BE2C (cell line): ENCODE measurements at places on chromosomes 16 and 17.
A peak's percentile ranks its signal among the peaks of the same experiment; 100 is the strongest.

GRCh38 chr17:28466001-28466400 lies 7.4 kb upstream of the SLC13A2 start:
- DNase-seq: no peak

DNA sequence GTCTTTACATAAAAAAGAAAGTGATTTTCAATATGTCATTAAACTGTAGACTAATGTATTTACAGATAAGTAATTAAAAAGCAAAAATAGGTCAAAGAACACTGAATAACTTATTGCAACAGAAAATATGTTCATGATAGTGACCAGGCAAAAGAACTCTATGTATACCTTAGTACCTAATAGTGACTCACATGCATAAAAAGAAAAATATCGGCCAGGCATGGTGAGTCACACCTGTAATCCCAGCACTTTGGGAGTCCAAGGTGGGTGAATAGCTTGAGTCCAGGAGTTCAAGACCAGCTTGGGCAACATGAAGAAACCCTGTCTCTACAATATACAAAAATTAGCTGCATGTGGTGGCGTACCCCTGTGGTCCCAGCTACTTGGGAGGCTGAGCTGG lies 33.0 kb upstream of the TOM1L1 start:
- DNase-seq: no peak

DNA sequence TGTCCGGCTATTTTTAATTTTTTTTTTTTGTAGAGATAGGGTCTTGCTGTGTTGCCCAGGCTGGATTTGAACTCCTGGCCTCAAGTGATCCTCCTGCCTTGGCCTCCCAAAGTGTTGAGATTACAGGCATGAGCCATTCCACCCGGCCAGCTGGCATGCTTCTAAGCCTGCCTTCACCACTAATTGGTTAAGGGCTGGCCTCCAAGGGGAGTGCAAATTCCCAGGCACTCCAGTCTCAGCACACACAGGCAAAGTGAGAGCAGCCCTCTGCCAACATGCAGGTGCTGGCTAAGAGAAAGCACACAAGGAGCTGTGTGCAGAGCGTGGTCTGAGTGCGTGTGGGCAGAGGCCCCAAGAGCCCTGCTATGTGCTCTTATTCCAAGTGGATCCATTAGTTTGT lies 149.8 kb upstream of the HS3ST2 start:
- no peak for DNase-seq

- DNase-seq: peak; percentile 96
These were observed 20.1 kb upstream of the KRT19 start for GRCh38 chr17:41547921-41548843.

DNA sequence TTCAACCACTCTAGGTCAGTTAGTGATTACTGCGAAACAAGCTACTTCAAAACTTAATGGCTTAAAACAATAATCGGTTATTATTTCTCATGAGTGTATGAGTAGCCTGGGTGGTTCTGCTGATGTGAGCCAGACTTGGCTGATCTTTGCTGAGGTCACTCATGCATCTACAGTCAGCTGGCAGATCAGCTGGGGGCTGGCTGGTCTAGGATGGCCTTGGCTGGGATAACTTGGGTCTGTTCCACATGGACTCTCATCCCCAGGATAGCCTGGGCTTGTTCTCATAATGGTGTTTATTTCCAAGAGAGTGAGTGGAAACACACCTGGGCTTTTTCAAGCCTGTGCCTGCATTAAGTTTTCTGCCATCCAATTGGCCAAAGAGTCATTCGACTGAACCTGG lies 13.0 kb downstream of the CCDC182 start:
- DNase-seq: no peak

- DNase-seq: peak; percentile 40
These were observed 16.8 kb upstream of the TRPV2 start for GRCh38 chr17:16398270-16399267.

DNA sequence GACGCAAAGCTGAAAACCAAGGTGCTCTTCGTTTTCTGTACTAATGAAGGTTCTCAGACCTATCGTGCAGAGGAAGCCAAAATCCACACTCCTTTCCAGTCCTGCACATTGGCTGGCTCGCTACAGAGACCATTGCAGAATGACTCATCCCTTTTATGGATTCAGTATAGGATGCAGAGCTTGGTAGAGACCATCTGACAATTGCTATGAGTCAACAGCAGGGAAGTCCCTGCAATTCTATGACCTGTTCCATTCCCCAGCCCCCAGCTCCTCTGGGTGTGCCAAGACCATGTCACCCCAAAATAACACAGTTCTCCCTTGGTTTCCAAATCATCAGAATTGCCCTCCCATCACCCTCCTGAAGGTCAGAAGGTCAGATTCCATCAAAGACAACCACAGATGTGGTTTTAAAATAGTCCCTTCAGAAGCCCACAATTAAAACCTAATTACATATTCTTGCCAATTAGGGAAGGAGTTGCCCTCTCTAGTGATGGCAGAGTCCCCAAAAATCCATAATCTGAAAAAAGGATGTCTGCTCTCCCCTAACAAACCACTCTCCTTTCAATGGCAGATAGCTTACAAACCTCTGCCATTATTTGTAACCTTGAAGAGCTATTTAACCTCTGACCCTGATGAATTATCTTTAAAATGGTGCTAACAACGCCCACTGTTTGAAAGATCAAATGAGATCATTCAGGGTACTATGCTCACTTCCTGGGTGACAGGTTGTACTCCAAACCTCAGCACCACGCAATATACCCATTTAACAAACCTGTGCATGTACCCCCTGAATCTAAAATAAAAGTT lies 108.2 kb upstream of the RBBP6 start:
- DNase-seq: no peak

GRCh38 chr17:16374146-16374938 lies 6.5 kb upstream of the UBB start:
- DNase-seq: no peak

DNA sequence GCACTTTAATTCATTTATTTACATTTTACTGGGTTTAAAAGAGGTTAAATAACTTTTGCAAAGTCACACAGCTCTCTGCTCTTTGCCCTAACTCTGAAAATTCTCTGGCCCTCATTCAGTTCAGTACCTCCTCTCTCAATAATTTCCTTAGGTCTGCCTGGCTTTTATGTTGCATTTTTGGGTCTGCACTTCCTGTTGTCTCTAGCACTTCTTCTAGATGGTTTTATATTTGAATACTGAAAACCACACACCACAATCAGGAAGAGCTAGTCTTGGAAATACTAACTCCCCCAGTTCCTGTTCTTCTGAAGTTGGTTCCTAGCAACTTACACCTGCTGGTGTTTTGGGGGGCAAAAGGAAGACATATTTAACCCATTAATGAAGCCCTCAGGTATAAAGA lies 577.9 kb downstream of the HS3ST4 start:
- DNase-seq: no peak

GRCh38 chr17:62919388-62919787 lies 46.6 kb upstream of the TANC2 start:
- DNase-seq: no peak

GRCh38 chr16:23508589-23509440 lies 1.5 kb downstream of the GGA2 start:
- DNase-seq: no peak

DNA sequence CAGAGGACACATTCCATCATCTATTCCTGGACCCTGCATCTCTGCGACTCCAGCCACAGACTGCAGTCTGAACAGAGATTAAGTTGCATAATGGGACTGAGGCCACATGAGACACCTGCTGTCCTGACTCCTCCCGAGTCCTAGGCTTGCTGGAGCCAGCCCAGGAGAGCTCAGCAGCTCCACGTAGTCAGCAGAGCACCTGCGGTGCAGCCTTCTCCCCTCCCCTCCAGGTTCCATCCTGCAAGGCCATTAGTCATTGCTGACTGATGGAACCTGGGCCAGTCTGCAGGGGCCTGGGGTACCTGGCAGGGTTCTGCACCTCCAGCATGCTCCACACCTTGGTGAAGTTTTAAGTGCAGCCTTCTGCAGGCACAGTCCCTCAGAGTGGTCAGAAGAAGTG lies 76.7 kb downstream of the PLD6 start:
- DNase-seq: no peak

GRCh38 chr16:66264311-66265047 lies 102.0 kb upstream of the CDH5 start:
- DNase-seq: no peak

GRCh38 chr16:9003322-9003721 lies 39.6 kb upstream of the USP7 start:
- DNase-seq: no peak

DNA sequence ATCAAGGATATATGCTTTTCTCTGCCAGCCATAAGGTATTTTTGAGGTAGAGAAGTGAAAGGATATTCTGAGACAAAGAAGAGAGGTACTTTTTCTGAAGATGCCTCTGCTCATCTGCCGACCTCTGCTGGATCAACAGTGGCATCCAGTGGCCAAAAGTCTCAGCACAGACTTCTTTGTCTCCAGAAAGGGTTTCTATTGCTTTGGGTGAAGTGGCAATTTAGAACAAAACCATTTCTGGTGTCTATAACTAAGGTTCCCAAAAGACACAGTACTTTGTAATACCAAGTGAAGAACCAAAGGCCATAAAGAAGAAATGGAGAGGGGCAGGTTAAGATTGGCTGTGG lies 155.2 kb upstream of the C17orf78 start:
- DNase-seq: peak; percentile 54

GRCh38 chr16:27189335-27189972 lies 13.9 kb upstream of the KDM8 start:
- no peak for DNase-seq

GRCh38 chr16:14284930-14285512 lies 213.9 kb downstream of the MRTFB start:
- DNase-seq: peak; percentile 67

DNA sequence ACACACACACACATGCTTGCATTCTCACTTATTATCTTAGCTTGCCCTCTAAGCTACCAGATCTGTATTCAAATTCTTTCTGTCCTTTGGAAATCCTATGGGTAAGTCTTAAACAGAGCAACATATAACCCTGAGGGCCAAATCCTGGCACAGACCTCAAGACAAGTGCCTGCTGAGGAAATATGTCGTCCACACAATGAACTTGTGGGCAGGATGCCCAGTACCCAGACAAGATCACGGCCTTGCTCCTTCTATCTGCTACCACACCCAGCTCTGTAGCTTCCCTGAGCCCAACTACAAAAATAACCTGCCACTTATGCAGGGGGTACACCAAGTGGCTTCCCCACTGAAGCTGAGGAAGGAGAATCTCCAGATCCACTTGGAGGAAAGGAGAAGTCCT lies 37.3 kb upstream of the FA2H start:
- no peak for DNase-seq

GRCh38 chr17:28751600-28752366 lies 8.0 kb downstream of the TRAF4 start:
- no peak for DNase-seq

- no peak for DNase-seq
These were observed 47.2 kb downstream of the MEOX1 start for GRCh38 chr17:43614561-43614960.

- DNase-seq: no peak
These were observed 2.6 kb downstream of the WNT9B start for GRCh38 chr17:46853896-46854444.

DNA sequence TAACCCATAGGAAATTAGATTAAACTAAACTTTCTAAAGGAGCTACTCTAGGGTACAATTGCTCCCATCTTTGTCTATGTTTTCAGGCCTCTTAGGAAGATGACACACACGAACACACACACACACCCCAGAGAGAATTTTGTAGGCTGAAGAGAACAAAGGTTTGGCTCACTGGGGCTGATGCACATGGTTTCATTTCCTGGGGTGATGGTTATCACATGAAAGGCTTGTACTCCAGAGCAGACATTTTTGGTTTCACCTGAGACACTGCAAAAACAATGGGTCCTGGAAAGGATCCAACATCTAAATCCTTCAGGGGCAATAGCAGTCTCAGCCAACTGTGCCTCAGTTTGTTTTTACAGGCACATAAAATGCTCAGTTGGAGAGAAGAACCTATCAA lies 62.8 kb downstream of the GRB7 start:
- no peak for DNase-seq

- no peak for DNase-seq
These were observed 22.9 kb downstream of the ZC3H7A start for GRCh38 chr16:11774065-11774626.

DNA sequence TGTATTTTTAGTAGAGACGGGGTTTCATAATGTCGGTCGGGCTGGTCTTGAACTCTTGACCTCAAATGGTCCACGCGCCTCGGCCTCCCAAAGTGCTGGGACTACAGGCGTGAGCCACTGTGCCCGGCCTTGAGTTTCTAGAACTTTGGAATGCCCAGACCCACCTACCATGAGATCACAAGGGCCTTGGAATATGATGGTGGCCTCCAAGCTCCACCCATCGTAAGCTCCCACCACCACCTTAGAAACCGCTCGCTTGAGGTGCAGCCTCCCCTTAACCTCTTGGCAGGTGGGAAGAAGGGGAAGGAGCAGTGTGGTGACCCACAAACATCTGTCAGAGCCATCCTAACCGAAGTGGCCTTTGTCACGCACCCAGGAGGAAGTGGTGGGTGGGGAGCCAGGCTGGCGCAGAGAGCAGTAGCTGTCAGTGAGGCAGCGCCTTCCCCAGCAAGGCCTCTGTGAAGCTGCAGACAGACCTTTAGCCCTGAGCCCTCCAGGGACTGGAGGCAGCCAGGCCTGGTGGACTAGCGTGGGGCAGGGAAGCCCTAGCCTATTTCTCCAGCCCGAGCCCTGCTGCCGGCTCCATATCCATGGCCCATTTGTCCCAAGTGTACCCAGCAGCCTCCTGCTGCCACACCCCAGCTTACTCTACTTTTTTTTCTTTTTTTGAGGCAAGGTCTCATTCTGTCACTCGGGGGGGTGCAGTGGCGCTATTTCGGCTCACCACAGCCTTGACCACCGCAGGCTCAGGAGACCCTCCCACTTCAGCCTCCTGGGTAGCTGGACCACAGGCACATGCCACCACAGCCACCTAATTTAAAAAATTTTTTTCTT lies 13.1 kb upstream of the SEPHS2 start:
- no peak for DNase-seq

DNA sequence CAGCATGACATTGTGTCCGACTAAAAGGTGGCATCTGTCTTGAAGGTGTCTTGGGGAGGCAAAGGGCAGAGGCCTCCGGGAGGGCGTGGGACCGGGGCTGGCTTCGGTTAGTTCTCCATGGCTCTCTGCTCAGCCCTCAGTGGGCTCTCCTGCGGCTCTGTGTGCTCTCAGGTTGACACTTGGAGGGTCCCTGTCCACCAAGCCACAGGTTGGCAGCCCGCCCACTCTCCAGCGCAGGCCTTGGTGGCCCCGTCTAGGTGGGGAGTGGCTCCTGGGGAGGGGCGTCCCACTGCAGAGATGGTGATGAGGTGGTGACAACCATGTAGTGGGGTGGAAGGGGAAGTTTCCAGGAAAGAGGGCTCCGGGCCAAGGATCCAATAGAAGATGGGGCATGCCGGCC lies 31.6 kb downstream of the ADGRG5 start:
- no peak for DNase-seq

DNA sequence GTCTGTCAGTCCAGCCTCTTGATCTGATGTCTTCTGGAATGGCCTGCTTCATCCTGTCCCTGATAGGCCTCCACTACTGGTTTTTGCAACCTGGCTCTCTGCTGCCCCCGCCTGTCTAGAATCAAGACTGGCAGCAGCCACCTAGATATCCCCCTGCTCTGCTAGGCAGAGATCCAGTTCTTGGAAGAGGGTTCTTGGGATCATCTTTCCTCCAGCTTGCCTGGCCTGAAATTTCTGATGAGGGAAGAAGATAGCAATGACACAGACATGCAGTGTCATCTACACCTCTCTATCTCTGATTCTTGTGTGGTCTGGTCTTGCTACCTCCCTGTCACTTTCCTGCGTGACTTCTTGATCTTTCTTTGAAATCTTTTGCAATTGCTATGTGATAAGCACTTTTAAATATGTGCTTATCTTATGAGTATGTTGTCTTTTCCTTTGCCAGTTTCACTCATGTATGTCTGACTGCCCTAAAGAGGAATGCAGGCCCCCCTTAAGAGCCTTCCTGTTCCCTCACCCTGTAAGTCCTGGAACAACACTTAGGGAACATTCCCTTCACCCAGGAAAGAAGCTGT lies 20.3 kb upstream of the NFATC3 start:
- peak; percentile 81 for DNase-seq
